ENCODE measurements at places on chromosomes 1 and 21.

DNA sequence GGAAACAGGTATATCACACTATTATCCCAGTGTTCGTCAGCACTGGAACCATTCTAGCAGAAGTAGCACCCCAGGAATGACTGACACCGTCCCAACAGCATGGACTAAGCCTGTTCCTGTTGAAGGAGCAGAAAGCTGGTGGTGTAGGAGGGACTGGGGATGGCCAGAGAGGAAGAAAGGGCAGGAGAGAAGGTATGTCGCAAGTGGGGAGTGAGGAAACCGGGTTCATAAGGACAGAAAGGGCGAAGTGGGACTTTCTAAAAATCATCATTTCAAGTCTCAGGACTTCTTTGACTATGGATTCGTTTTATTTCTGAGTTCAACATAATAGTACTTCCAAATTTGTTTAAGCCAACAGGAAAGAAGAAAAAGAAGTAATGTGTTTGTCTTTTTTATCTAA, 19.7 kb upstream of the MX1 start:
- no peaks in the 10 kb centered on the region for H3K27me3 ChIP-seq
- peaks cover 21% of the 10 kb centered on the region for H3K36me3 ChIP-seq

DNA sequence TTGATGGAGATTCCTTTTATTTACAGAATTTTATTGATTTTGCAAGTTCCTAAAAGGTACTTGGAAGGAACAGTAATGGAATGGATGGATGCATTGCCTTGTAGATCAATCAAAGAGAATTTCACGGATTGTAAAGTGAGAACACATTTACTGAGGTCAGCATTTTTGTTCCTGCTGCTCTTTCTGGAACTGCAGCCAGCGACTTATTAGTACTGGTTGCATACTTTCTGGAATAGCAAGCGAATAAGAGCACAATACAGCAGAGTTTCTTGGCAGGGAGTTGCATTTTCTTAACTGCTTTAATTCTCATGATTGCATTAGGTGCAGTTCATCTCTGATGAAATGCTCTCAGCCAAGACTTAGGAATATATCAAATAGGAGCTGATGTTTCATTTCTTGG, 106.1 kb upstream of the CHODL start:
- no peaks in the 10 kb centered on the region for H3K27me3 ChIP-seq
- H3K4me1 ChIP-seq = no peaks in the 10 kb centered on the region
- H3K4me3 ChIP-seq = no peak overlapping the region
- no peak overlapping the region for H3K27ac ChIP-seq
- DNase-seq = no peak
- no peaks in the 10 kb centered on the region for H3K36me3 ChIP-seq

DNA sequence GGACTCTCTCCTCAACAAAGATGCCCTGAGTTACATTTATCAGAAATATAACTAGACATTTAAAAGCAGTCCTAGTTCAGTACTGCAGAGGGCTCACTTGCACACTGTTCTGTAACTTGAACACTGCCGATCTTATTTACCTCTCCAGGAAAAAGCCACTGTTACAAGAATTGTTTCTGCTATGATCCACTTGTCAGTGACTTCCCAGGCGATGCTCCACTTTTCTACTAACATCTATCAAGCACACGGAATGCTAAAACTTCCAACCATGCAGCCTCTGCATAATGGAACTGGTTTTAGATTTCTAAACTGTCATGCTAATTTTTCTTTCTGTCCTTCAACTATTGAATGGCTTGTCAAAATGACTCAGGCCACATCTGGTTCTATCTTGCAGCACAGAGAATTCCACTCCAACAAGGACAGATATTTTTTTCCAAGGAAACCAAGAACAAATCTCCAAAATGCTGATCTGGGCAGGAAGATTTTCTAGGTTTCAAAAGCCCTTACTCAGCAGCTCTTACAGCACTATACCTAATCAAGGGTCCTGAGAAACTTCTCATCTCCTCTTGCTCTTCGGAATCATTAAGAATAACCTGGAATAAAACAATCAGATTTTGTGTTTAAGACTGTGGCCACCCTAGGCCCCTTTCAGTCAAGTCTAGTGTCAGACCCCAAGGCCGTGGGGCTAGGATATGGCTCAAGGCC, 9.9 kb downstream of the SEC16B start:
- no peaks in the 10 kb centered on the region for H3K27me3 ChIP-seq
- H3K27ac ChIP-seq = no peak overlapping the region
- no peaks in the 10 kb centered on the region for H3K4me1 ChIP-seq
- H3K36me3 ChIP-seq = no peaks in the 10 kb centered on the region
- no peak for DNase-seq

- no peaks in the 10 kb centered on the region for H3K4me1 ChIP-seq
- H3K36me3 ChIP-seq = no peaks in the 10 kb centered on the region
- H3K4me3 ChIP-seq = no peak overlapping the region
- no peak overlapping the region for H3K27ac ChIP-seq
- H3K27me3 ChIP-seq = no peaks in the 10 kb centered on the region
Measured at GRCh38 chr1:80375662-80376061, 1369.1 kb upstream of the ADGRL4 start.

- H3K4me1 ChIP-seq = no peaks in the 10 kb centered on the region
- no peak for DNase-seq
- no peak overlapping the region for H3K27ac ChIP-seq
- H3K27me3 ChIP-seq = peaks cover 43% of the 10 kb centered on the region
Measured at GRCh38 chr1:204891860-204892259, 21.2 kb downstream of the NFASC start.

DNA sequence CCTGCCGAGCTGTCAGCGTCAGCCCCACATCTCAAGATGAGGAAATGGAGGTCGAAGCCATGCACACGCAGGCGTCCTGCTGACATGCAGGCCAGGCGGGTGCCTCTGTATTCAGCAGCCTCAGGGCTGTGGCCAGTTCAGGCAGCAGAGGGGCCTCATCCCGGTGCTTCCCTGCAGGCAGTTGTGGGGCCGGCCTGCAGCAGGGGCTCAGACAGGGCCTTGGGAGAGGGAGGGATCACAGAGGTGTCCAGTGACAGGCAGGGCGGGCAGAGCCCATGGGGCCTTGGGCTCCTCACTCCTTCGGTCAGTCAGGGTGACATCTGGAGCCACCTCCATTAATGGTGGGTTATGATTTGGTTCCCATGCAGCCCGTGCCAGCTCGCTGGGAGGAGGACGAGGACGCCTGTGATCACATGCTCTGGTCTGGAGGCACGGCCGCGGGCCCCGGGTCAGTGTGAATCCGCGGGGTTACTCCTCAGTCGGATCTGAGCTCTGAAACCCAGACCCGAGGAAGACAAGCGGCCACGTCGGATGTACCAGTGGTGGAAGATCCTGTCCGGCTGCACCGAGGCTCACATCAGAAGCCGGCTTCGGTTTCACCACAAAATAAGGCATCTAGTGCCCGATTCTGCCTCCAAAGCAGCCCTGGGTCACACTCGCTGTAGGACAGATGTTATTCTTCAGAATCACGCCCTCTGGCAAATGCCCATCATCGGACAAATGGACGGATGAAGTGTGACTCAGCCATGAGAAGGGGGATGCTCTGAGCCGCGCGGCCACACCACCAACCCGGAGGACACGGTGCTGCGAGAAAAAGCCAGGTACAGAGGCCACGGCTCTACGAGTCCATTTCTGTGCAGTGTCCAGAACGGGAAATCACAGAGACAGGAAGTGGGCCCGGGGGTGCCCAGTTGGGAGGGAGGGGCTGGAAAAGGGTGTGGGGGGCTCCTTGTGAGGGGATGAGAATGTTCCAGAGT, 33.4 kb downstream of the KRTAP10-1 start:
- no peaks in the 10 kb centered on the region for H3K4me1 ChIP-seq
- no peak overlapping the region for H3K4me3 ChIP-seq
- H3K27ac ChIP-seq = no peak overlapping the region
- no peak for DNase-seq

GRCh38 chr1:26132128-26132833, 20.7 kb downstream of the PDIK1L start:
- no peaks in the 10 kb centered on the region for H3K27me3 ChIP-seq
- H3K36me3 ChIP-seq = peaks cover 7% of the 10 kb centered on the region
- DNase-seq = no peak
- H3K4me1 ChIP-seq = peaks cover 20% of the 10 kb centered on the region
- no peak overlapping the region for H3K4me3 ChIP-seq

DNA sequence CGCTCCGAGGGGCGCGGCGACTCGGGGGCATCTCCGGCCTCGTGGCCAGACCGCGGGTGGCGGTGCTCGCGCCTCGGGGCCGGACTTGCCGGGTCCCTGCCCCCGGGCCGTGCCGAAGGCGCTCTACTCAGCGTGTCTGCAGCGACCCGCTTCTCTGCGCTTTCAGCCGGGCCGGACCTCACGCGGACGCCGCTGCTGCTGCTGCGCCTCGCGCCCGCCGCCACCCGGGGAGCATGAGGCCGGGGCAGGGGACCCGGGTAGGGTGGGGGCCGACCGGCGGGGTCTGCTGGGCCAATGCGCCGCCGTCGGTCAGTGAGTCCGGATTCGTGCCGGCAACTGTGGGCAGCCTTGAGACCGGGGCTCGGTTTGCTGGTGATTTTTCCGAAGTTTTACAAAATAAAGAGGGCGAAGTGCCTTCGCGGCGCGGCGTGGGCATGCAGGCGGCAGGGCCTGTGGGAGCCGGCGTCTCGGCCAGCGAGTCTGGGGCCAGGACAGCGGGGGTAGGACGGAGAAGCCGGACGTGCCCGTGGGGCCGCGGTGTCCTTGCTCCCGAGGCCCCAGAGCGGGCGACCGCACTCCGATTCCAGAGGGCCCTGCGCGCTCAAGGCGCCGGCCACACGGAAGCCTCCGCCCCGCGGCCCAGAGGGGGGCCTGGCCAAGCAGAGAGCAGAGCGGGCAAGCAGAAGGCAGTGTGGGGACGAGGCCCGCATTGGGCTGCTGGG, 749 bp downstream of the FAM163A start:
- no peak overlapping the region for H3K27ac ChIP-seq
- H3K4me3 ChIP-seq = no peak overlapping the region
- no peak for DNase-seq
- H3K36me3 ChIP-seq = no peaks in the 10 kb centered on the region

- DNase-seq = no peak
- no peak overlapping the region for H3K27ac ChIP-seq
- no peaks in the 10 kb centered on the region for H3K36me3 ChIP-seq
- H3K4me1 ChIP-seq = no peaks in the 10 kb centered on the region
- no peaks in the 10 kb centered on the region for H3K27me3 ChIP-seq
Measured at GRCh38 chr1:233695901-233696300, 82.0 kb downstream of the KCNK1 start.

- no peak for DNase-seq
- no peak overlapping the region for H3K27ac ChIP-seq
- no peak overlapping the region for H3K4me3 ChIP-seq
- no peaks in the 10 kb centered on the region for H3K36me3 ChIP-seq
- H3K27me3 ChIP-seq = peaks cover 6% of the 10 kb centered on the region
Measured at GRCh38 chr1:61254634-61255357, 172.4 kb downstream of the NFIA start.

DNA sequence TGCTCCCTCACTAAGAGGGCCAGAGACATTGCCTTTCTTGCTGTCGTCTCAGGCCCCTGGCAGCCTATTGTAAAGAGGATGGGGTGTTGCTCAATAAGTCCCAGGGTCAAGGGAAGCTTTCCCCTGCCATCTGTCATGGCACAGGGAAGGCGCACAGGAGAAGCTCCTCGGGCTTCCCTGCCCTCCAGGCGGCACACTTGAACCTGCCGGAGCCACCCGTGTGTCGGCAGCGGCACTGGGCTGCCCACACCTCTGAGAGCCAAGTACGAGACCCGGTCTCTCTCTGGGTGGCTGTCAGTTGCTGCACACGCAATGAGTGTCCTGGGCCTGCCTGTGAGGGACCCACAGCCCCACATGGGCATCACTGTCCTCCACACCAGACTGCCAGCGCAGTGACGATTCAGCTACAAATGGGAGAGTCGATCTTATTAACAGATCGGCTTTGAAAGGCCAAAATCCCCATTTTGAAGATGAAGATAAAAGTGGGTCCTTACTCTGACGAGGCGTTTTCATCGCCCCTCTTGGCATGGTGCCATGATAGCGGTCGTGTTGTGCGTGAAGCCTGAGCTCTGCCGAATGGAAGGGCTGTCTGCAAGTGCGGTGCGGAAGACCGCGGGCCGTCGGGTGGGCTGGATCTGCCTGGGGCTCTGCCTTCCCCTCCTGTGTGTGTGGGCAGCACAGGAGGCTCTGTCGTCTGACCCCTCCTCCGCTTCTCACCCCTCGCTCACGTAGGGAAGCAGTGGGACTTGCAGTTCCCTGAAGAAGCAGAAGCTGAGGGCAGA, 29.2 kb upstream of the PDXK start:
- no peak overlapping the region for H3K4me3 ChIP-seq
- no peak for DNase-seq
- H3K27ac ChIP-seq = no peak overlapping the region
- no peaks in the 10 kb centered on the region for H3K27me3 ChIP-seq

- H3K27me3 ChIP-seq = peaks cover 5% of the 10 kb centered on the region
- H3K4me3 ChIP-seq = no peak overlapping the region
- no peak for DNase-seq
- no peaks in the 10 kb centered on the region for H3K36me3 ChIP-seq
- no peak overlapping the region for H3K27ac ChIP-seq
- no peaks in the 10 kb centered on the region for H3K4me1 ChIP-seq
Measured at GRCh38 chr1:29760067-29760564, 523.8 kb downstream of the PTPRU start.

DNA sequence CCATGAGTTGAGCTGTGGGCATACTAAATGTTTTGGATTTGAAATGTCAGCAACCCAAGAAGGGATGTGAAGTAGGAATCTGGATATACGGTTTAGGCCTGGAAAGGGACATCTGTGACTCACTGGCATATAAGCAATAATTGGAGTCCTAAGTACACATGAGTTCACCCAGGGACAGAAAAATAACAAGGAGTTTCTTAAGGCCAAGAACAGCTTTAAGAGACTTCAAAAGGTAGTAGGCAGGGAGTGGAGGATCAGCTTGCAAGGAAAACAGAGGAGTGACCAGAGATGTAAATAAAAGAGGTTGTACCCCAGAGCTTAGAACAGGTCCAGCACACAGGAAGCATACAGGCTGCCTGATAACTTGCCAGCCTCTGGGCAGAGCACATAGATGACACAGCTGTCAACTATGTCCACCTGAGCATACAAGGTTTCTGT, 28.1 kb downstream of the TMEM50B start:
- H3K4me1 ChIP-seq = peaks cover 4% of the 10 kb centered on the region
- no peaks in the 10 kb centered on the region for H3K27me3 ChIP-seq
- no peak overlapping the region for H3K4me3 ChIP-seq
- H3K36me3 ChIP-seq = peaks cover 12% of the 10 kb centered on the region
- no peak for DNase-seq

DNA sequence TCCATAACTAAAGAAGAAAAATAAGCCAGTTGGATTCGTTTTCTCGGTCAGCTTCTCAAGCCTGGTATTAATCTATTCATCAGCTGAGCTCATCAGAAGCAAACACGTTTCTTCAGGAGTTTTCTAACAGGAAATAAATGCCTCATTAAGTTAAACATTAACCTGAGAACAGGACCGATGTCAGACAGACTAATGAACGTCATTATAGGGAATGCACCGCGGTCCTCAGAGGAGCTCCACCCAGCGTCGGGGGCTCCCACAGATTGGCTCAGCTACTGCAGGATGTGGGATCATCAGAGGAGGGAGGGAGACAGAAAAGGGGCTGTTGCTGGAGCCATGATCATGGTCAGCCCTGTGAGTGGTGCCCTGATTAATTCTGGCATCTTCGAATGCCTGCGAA, 615.4 kb downstream of the PTPRU start:
- DNase-seq = no peak
- no peaks in the 10 kb centered on the region for H3K27me3 ChIP-seq
- H3K4me1 ChIP-seq = no peaks in the 10 kb centered on the region
- H3K27ac ChIP-seq = no peak overlapping the region
- no peak overlapping the region for H3K4me3 ChIP-seq

Data from T-helper 2 cell treated with Interferon-gamma antibody and Interleukin-4, amounts not matched to agents 5 μg/mL and 100 μg/mL, for 36 hours (primary cell).